ENCODE measurements at places on chromosomes 16 and 17.

- no peak for DNase-seq
These were observed 35.0 kb upstream of the RASD1 start for GRCh38 chr17:17531156-17531555.

DNA sequence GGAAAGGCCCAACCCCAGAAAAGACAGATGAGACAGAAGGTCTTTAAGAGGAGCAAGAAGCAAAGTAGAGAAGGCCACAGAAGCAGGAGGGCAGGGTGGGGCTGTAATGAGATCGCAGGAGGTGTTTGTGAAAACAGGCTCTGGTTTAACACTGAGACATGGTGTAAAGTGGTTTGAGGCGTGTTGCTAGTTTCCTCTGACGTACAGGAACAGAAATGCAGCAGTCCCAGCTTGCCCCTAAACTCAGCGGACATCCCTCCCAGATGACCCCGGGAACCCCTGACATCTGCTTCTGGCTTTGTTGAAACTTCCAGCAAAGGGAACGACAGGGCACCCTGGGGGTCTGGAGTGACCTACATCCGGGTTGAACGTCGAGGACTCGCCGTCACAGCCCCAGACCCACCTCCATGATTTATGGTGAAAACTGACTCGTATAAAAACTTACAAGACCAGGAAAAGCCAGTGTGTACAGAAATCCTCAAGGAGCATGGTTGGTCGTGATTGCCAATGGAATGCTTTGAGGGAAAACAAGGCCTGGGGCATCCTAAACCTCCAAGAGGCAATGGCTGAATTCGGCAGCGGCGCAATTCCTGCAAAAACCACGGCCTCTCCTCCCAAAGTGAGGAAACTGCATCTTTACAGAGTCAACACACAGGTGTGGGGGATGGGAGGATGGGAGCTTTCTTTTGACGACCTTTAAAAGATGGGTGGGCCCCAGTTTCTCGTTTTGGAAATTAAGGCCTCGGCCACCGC lies 25.8 kb downstream of the LITAF start:
- DNase-seq, result no peak

DNA sequence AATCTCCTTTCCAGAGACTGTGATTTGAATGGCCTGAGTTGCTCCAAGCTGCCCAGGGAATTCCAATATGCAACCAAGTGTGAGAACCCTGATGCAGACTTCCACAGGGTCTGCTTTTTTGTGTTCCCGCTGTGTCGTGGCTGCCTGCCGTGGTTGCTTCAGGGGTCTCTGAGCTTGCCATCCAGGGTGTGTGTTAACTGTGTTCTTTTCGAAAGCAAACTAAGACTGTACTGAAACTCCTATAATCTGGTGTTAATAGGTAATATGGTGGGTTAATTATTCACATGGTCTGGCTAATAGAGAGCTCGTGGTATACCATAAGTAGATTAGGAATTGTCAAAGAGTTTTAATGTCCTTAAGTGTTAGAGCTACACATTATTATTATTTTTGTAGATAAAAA lies 20.7 kb downstream of the UBN1 start:
- DNase-seq, result no peak

DNA sequence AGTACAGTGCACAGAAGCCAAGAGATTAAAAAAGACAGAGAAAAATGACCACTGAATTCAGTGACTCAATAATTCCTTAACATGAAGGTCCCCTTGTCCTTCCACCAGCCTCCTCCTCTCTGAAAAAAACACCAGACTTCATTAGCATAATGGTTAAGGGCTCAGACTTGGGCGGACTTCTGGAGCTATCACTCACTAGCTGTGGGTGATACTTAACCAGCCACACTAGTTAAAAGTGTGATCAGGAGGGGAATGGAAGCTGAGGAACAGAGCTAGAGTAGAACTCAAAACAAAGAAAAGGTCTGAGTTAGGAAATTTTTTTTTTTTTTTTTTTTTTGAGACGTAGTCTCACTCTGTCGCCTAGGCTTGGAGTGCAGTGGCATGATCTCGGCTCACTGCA lies 23.2 kb downstream of the ZNF652 start:
- no peak for DNase-seq

GRCh38 chr17:2040219-2040827 lies 1.5 kb upstream of the OVCA2 start:
- no peak for DNase-seq

- no peak for DNase-seq
These were observed 111.5 kb upstream of the TOB1 start for GRCh38 chr17:50977487-50978159.

- DNase-seq, result no peak
These were observed 188.0 kb downstream of the CDH11 start for GRCh38 chr16:64933885-64934284.

DNA sequence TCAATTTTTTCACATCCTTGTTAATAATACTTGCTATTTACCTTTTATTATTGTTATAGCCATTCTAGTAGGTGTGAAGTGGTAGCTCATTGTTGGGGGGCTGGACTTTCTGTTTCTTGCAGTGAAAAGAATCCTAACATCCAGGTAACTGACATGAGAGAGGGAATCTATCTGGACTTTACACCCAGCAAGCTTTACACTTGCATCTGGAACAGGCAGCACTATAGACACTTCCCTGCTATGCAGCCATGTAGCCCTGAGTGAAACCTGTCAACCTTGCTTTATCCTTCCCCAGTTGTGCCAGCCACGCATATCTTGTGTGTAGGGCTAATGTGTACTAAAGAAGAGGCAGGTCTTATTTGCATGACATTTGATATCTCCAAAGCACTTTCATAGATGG lies 16.9 kb upstream of the ABCC12 start:
- DNase-seq, result no peak

- no peak for DNase-seq
These were observed 20.1 kb upstream of the ABCC3 start for GRCh38 chr17:50614471-50615051.

DNA sequence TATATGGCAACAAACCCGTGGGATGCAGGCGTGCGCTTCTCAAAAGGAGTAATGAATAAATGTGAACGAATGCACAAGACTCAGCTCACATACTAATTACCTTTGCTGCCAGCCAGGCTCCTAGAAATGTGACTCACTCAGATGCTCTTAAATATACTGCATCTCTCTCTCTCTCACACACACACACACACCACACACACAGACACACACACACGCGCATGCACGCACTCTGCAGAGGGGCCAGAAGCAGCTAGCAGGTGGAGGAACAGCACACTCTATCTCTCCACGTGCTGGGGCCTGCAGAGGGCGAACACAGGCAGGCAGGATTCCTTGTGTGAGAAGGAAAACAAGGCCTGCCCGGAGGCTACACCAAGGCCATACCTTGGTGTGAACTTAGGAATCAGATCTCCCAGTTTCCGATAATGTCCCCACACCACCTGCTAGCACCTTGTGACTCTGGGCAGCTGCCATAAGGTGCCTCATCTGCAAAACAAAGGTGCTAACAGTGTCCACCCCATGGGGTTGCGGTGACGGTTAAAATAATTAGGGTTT lies 5.3 kb downstream of the GPRC5B start:
- DNase-seq, result peak; percentile 91

- DNase-seq, result no peak
These were observed 79.4 kb upstream of the KSR1 start for GRCh38 chr17:27376637-27377547.

- no peak for DNase-seq
These were observed 10.6 kb downstream of the MSI2 start for GRCh38 chr17:57266902-57267311.

DNA sequence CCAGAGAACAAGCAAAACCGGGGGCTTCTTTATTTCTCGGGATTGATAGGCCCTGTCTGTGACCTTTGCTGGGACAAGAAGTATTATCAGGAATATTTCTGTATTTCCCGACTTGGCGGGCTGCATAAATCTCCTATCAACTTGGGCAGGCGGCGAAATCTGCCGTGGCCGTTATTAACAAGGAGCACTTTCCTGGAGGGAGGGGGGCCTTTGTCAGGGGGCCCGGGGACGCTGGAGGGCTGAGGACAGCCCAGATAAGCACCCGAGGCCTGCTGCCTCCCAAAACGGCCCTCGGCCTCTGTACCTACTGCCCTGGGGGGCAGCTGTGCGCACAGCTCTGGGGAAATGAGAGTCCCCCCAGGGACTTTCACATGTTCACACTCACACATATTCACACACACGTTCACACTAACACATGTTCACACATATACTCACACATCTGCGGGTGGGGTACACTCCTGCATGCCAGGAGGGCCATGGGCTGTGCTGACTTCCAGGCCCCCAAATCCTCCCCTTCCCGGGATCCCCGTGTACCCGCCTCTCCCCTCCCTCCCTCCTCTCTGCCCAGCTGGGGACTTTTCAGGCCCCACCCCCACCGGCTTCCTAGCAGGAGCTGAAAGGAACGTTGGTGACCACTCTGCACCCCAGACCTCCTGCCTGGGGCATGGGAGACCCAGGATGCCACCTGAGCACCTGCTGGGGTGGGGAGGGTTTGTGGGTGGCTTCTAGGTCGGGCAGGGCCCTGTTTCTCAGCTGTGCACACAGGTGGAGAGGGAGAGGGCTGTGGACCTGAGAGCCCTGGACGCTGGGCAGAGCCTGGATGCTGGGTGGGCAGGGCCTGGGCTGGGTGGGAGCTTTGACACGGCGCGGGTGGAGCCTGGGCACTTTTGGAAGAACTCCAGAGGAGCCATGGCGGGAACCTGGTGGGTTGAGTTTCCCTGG lies 24.3 kb upstream of the GSE1 start:
- DNase-seq, result no peak

GRCh38 chr16:85426806-85427205 lies 186.3 kb upstream of the GSE1 start:
- no peak for DNase-seq
